ENCODE measurements at places on chromosomes 2 and 18. TPM values are rescaled to one million over a fixed set of nuclear protein-coding genes. Genes with fewer than 3 reads are reported as not detected.

GALR1 gene
- total RNA-seq, result not detected

B4GALT6 gene
- 2.8 TPM for total RNA-seq

DNA sequence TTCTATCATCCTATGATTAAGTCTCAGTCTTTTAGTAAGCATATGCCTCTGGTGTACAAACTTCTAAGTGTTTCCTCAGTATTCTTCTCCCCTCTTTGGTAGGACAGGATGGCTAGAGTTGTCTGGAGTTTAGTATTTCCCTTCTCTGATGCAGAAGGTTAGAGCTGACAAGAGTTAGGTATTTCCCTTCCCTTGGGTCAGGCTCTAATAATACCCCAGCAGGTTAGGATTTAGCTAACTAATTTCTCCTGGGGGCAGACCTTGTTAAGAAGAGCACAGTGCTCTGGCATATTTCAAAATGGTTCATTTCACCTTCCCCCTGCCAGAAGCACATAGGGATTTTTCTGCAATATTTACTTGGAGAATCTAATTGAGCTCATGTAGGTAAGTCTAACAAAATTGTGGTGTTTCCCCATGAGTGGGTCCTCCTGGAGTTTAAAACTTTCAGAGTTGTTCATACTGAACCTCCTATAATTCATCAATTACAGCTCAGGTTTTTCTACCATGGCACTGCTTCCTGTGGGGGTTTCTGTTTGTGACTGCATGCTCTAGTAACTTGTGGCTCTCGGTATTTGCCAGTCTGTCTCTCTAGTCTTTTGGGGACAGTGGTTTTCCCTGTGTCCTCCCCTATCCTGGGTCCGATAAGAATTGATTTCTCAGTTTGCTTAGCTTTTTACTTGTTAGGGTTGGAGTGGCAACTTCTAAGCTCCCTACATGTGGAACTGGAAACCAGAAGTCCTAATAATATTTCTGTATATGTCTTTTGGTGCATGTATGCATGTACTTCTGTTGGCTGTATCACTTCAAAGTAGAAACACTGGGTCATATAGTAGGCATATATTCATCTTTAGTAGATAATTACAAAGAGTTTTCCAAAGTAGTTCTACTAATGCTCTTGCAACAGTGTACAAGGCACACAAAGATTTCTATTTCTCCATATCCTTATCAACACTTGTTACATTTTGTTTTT lies 77.7 kb downstream of the GDF7 start:
- no peaks in the 10 kb centered on the region for H3K4me1 ChIP-seq
- no peak for DNase-seq
- no peak overlapping the region for H3K27ac ChIP-seq
- H3K4me3 ChIP-seq, result no peak overlapping the region

RUFY4 gene
- 1.8 TPM for total RNA-seq

NETO1 gene
- total RNA-seq, result not detected
